Aortic smooth muscle cell (primary cell): ENCODE measurements at places on chromosomes 16 and 17. TPM values are rescaled to one million over a fixed set of nuclear protein-coding genes. Genes with fewer than 3 reads are reported as not detected.

Gene HS3ST3B1
- total RNA-seq, result 0.40 and 2.0 TPM in 2 replicates

Gene SDF2
- 69.3 and 88.0 TPM in 2 replicates for total RNA-seq

Gene FNDC8
- 0.12 TPM in 1 of 2 replicates, not detected in the other for total RNA-seq

Gene TBC1D3E
- total RNA-seq, result not detected in 2 replicates

Gene TBC1D3K
- total RNA-seq, result not detected in 2 replicates
